NCI-H1105 (cell line): ENCODE measurements at places on chromosomes 1 and 21.

DNA sequence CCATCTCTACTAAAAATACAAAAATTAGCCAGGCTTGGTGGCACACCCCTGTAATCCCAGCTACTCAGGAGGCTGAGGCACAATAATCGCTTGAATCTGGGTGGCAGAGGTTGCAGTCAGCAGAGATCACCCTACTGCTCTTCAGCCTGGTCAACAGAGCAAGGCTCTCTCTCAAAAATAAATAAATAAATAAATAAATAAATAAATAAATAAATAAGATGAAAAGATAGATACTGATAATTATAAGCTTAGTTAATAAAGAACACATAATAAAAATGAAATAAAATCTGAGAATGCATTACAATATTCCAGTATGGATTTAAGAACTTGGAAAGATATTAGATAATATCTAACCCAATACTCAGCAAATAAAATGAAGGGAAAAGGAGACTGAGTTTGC, 235.9 kb upstream of the DAB1 start:
- DNase-seq, result no peak

DNA sequence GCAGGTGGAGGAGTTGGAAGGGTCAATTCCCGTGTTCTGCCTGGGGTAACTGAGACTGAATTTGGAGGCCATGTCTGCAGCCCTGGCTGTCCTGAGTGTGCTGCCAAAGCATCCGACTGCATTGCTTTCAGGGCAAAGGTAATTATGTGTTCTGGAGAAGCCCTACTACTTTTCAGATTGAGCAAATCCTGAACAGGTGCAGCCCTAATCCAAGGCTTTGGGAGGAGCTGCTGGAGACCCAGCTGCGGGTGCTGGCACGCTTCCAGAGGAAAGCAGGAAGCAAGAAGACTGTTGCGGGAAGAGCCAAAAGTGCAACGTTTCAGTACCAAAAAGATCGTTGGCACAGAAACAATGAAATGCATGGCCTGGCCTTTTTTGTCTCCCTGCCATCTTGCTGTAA, 73.7 kb upstream of the NRIP1 start:
- peak; percentile 64 for DNase-seq

- DNase-seq, result no peak
These were observed 247.6 kb downstream of the TGFB2 start for GRCh38 chr1:218592688-218593087.

DNA sequence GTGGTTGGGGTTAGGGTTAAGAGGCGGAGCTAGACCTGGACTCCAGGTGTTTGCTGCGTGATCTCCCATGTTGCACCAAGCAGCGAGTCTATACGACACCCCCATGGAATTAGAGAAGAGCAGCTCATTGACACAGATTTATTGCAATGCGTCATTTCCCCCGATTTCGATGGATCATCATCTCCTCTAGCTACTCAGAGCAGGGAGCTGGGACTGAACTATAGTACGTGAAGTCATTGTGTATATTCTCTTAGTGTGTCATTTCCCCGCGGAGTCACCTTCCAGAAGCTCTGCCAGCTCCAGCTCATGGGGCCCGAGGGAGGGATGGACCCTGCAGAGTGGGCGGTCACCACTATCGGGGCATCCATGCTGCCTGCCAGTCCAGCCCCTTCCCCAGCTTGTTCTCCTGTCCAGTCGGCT, 7.5 kb upstream of the C2CD2 start:
- no peak for DNase-seq

DNA sequence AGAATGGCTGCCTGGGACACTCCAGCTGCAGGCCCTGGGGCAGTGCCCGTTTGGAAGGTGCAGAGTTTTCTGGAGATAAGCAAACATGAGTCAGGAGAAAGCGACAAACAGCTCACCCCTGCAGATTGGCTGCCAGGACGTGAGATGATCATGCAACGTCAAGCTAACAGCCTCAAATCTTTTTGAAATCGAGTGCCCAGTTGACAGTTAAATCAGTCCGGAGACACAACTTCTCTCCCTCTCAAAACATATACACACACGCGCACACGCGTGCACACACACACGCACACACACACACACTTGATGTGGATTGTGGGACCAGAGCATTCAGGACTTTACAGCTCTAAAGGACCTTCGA, 49.4 kb downstream of the TENT5C start:
- no peak for DNase-seq

GRCh38 chr21:35521852-35522505, 472.9 kb upstream of the RUNX1 start:
- no peak for DNase-seq

DNA sequence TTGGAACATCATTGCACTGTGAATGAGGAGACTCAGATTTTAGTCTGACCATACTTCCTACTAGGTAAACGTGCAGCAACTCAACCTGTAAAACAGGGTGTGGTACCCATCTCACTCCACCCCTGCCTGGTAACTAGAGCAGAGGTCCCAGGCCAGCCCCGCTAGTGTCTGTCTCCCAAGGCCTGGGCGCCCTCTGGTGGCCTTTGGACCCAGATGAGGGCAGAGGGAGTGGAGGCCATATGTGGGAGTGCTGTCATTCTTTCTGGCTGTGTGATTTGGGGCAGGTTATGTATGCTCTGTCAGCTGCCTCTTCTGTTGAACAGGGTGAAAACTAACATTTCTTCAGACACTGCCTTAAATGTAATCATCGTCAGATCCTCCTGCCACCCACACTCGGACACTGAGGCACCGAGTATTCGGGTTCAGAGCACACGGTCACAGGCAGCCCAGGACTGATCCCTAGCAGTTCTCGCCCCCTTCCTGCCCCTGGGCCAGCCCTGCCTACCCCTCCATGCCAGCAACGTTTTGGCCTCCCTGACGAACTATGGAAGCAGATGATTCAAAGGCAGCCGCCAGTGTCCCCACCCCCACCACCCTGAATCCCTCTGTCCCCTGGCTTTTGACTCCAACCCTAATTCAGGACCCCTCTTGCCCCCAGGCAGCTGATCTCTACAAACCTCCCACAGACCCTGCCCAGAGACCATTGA, 76.0 kb downstream of the CD247 start:
- peak; percentile 79 for DNase-seq

DNA sequence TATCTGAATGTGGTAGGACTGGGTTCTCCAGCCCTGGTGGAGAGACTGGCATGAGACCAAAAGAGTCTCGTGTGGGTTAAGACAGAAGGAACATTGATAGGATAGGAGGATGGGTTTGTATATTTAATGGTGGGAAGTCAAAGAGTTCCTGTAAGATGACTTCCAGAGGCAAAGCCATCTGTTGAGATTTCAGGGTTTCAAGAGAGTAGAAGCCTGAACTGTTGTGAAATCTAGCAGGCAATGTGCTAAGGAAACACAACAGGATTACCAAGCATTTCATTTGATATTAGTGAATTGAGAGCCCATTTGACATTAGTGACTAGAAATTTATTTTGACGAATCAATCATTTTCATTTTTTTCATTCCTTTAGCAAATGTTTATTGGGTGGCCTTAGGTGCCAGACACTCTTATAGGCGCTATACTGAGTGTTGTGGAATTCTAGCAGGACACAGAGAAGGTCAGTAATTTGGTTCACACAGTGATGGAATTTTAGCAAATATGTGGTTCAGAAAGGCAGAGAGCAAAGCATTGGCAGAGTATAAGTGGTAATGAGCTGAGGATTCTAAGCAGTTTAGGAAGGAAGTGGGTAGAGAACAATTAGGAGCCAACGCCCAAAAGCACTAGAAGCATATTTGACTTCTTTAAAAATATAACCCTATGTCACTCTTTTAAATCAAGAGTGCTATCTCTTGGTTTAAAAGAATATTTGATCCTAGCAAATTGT, 149.3 kb downstream of the AK5 start:
- DNase-seq, result no peak

- no peak for DNase-seq
These were observed 11.7 kb upstream of the OR14I1 start for GRCh38 chr1:248714248-248714647.

GRCh38 chr1:32702599-32703478, at the start of gene SYNC:
Gene SYNC, minus strand, starts transcription at chr1:32702770. Its CDS starts 110 bp downstream, at chr1:32702660.
- peak; percentile 2 for DNase-seq

DNA sequence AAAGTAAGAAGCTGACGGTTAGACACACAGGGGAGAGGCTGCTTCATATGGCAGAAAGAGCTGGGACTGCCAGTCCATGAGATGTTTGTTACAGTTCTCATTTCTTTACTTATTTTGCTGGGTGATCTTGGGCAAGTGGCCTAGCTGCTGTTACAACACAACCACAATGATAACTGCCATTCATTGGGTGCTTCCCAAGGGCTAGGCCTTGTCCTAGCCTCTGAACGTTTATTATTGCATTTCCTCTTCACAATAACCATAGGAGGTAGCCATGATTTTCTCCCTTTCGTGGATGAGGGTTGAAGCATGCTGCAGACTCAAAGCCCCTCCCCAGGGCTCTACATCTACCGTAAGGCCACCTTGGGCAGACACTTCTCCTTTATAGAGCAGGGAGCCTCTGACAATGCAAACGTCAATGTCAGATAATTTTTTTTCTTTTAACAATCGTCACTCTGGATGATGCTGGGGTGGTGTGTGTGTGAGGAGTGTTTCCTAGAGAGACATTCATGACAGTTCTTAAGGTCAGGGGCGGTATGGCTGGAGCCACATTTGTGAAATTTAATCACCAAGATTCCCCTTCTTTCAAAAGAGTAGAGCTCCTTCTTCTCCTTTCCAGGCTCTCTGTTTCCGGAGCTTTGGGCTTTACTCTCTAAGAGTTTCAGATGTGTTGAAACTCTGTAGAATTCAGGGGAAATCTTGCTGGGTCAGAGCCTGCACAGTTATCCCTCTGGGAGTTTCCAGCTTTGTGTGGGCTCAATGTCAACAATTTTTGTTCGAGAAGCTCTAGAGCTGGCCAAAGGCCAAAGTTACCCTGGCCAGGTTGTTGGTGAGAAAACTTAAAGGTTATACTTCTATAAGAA, 138.5 kb upstream of the SGIP1 start:
- no peak for DNase-seq

DNA sequence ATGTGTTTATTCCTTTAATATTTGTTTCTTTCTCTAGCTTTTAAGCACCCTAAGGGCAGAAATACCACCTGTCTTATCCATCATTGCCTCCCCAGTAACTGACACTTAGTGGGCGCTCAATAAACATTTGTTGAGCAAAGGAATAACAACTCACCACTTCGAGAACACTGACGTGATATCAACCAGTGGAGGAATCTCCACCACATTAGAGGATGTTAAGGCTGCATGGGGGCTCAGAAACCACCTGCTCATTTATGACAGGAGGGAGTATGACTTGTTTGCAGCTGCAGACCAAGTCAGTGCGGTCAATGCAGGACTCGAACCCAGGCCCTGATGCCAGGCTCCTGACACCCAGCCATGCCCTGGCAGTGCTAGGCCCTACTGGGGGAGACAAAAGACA, 102.6 kb downstream of the MRPL37 start:
- DNase-seq, result no peak

- no peak for DNase-seq
These were observed 30.0 kb downstream of the TENT5C start for GRCh38 chr1:117635805-117636204.

DNA sequence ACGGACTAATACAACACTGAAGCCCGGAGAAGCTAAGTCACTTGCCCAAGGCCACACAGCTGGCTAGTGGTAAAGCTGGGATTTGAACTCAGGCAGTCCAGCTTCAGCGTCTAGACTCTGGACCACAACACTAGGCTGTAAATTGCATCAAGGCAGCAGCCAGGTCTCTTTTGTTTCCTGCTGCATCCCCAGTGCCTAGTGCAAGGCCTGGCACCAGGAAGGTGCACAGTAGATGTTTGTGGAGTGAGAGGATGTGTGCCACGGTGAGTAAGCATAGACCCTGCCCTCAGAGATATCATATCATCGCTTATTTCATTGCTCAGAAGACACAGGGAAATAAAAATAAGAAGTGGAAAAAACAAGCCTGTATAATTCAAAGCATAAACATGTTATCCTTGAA, 40.9 kb downstream of the IGSF21 start:
- DNase-seq, result no peak

GRCh38 chr1:63662056-63662836, 69.0 kb downstream of the PGM1 start:
- no peak for DNase-seq

DNA sequence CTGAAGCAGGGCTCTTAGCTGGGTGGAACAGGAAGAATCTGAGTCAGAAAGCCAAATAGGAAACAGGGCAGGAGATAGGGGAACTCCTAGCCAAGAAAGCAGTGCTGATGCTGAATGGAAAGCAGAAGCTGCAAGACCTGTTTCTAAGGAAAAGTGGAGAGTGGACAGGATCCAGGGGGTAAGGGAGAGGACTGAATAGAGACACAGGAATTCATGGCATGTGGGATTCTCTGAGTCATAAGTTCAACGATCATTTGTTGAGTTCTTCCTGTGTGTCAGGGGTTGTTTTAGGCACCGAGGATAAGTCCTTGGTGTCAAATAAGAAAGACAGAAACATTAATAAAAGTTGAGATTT, 153.8 kb upstream of the FGGY start:
- DNase-seq, result no peak

GRCh38 chr1:234676103-234676594, 66.2 kb upstream of the IRF2BP2 start:
- no peak for DNase-seq

DNA sequence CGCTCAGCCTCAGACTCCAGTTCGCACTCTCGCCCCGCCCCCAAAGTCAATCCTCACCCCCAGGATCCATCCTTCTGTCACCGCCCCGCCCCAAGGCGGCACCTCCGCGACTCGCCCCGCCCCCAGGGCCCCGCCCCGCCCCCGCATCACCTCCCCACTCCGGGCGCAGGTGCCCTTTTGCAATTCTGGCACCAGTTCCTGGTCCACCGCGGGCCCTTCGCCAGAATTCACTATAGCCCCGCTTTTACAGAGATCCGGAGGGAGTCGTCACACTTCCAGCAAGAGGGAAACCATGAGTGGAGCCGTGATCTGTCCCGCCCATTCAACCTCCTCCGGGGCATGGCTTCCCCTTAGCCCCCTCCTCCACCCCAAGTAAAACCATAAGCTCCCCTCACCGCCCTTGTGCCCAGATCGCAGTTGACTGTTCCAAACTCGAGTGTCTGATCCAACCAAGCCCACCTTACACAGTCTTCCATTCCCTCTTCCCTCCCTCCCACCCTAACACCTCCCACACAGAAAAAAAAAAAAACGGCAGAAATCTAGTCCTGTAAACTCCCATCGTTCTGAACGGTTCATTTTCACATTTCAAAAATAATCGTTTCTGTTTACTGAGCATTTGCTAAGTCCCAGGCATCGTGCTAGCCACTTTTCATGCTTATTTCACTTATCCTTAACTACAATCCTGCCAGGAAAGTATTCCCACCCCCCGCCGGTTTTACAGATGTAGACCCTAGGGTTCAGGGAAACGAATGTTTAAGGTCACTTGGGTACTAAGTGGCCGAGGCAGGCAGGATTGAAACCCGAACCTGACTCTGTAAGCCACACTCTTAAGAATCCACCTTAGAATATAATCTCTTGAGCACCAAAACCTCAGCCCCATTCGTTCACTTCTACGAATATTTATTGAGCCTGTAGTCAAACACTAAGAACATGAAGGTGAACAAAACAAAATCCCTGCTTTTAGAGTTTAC, 1.3 kb upstream of the DNAJC16 start:
- DNase-seq, result no peak

DNA sequence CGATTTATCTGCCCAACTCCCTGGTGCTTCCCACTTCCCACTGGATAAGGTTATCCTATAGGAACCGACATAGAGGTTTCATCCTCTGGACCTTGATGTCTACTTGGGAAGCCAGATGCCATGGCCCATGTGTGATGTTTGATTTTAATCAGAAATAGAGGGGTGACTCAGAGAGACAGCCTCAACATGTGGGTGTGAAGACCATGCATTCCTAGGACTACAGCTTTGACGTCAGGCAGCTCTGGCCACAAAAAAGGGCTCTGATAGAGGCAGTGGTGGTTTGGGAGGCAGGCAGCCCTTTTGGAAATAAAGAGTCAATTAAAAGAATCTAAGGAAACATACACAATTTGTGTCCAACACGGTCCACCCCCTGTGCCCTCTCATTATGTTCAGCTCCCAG, 5.2 kb upstream of the SH2D2A start:
- DNase-seq, result no peak
